ENCODE measurements at places on chromosomes 16 and 17.

DNA sequence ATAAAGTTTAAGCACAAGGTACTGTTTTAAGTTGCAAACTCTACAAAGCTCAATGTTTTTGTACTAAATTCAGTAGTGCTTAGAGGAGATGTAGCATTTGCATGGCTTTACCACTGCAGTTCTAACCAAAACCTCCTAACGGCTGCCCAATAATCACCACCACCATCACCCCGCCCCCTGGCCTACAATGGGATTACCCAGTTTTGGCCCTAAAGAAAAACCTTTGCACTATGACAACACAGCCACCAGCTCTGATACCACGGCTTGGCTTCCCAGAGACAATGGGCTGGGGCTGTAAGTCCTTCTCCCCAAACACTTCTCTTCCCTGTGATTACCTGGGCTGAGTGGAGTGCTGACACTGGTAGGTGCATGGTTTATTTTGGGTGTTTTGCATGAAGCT lies 58.4 kb upstream of the MTMR4 start:
- no peak for DNase-seq

GRCh38 chr17:17703140-17703919 lies 22.1 kb downstream of the RAI1 start:
- no peak for DNase-seq

- DNase-seq = no peak
Measured at GRCh38 chr17:73347351-73347750, 35.5 kb upstream of the CDC42EP4 start.

DNA sequence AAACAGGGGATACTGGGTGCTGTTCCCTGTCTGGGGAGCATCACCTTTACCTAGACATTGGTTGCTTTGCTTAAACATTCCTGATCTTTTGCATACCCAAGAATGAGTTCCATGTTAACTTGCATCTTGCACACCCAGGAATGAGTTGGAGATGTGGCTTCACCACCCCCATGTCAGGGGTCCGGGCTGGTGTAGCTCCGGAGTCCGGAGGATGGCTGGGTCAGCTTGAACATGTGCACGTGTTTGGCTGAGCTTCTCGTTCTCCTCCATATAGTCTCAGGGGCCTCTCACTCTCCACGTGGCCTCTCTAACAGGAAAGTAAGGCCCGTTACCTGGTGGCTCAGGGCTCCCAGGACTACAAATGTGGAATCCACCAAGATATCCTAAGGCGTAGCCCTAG lies 18.2 kb upstream of the AMZ2 start:
- no peak for DNase-seq

Data from thoracic aorta (tissue), 2 donors.